ENCODE measurements at places on chromosomes 5 and 9. TPM values are rescaled to one million over a fixed set of nuclear protein-coding genes. Genes with fewer than 3 reads are reported as not detected.

- no peak for DNase-seq
Observed at GRCh38 chr5:166363087-166363760, 1928.2 kb upstream of the WWC1 start.

DNA sequence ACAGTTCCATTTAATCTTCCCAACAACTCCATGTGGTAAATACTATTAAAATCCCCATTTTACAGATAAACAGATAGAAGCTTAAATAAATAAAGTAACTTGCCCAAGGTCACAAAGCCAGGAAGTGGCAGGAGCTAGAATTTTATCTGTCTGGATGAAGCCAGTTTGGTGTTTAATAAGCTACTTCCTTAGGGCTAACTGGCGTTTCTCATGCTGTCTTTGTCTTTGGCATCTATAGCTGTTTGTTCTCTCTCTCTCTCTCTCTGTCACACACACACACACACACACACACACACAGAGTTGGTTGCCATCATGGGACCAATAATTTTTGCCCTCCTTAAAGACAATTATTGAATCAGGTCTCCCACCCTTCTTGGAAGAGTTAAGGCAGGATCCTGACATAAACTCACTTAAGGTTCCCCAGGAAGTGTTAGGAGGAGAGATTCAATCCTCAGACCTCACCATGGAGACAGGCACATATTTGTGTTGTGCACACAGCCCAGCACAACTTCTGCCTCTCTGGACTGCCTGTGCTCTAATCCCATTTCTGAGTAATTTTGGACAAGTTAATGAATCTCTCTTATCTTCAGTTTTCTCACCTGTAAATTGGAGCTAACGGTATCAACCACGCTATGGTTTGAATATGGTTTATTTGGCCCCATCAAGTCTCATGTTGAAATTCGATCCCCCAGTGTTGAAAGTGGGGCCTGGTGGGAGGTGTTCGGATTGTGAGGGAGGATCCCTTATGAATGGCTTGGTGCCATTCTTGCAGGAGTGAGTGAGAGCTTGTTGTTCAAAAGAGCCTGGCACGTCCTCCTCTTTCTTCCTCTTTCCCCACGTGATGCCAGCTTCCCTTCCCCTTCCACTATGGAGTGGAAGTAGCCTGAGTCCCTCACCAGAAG, 8.3 kb upstream of the ADRA1B start:
- no peak for DNase-seq

DNA sequence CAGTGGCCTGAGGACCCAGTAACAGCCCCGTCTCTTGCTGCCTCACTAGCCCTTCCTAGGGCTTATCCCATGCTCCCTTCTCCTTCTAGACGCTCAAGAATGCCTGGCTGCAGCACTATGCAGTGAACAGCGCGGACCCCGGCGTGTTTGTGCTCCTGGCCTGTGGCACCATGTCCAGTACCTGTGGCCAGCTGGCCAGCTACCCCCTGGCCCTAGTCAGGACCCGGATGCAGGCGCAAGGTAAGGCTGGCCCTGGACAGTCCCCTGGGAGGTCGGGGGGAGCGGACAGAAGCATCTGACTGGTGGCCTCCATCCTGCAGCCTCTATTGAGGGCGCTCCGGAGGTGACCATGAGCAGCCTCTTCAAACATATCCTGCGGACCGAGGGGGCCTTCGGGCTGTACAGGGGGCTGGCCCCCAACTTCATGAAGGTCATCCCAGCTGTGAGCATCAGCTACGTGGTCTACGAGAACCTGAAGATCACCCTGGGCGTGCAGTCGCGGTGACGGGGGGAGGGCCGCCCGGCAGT, 20.5 kb downstream of the PTGES2 start:
- no peak for DNase-seq

- DNase-seq = no peak
Observed at GRCh38 chr5:99030906-99031440, 102.2 kb upstream of the CHD1 start.

DNA sequence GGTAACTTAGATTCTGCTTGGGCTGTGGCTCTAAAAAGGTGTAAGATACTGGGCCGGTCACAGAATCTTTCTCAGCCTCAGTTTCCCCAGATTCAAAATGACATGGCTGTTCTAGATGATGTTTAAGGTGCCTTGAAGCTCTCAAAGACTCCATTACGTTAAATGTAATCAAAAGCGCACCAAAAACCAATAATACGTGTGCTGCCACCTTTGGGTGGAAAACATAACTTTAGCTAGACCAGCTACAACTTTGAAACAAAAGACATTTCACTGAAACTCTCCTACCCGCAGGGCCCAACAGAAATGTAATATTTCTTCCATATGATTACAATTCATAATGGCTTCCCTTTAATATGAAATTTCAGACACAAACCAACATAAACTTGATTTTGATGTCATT, 35.0 kb upstream of the PCSK5 start:
- no peak for DNase-seq

DNA sequence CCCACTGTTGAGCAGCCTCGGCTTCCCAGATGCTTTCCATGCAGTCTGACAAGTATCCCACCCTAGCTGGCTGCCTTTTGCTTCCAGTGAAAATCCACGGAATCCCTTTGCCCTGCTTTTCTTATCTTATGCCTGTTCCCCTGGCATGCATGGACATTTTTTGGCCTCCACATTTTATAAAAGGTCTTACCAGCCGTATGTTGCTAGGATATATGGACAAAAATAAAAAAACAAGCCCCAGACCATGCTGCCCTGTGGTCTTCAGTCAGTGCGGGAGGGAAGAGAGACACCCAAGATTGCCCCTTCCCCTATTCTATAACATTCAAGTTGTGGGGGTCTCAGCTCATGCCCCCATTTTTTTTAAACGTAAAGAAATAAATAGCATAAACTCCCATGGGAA, 129.6 kb downstream of the COL23A1 start:
- DNase-seq = no peak

- DNase-seq = no peak
Observed at GRCh38 chr5:7772141-7772540, 78.8 kb downstream of the CFAP90 start.

UBE2R2 gene
- total RNA-seq = 34.3 TPM

DNA sequence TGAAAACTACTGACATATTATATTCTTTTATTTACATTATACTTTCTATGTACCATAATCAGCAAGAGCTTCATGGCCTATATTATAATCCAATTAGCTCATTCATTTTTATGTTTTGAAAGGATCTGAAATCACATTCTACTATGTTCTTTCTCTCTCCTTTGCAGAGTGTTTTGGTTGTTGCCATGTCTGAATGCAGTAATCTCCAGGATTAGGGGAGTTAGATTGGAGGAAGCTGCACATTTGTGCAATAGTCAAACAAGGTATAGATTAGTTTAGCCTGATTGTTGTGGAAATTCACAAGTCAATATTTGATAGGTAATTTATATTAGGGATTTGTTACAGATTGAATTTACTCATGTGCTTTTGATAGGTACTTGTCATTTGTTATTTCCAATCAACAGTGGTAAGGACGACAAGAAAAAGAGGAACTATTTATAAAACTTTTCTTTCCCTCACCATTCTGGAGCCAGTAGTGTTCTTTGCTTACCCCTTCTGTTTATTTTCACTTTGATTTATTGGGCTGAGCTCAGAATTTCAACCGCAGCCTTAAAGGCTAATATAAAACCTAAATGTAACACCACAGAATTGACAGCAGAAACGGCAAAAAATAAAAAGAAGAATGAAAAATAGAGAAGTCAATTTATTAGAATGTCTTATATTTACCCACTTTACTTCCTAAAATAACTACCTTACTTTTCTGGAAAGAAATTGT, 597.0 kb downstream of the CHSY3 start:
- DNase-seq = no peak

ZNF879 gene
- 6.1 TPM for total RNA-seq

ATP6V0E1 gene
- total RNA-seq = 183 TPM

GRCh38 chr5:176899296-176899891, at the start of gene HK3:
Gene HK3 (minus strand): TSS chr5:176899346. CDS start chr5:176896159, 3,187 bp downstream.
- no peak for DNase-seq

TMEM167A gene
- 77.4 TPM for total RNA-seq

DNA sequence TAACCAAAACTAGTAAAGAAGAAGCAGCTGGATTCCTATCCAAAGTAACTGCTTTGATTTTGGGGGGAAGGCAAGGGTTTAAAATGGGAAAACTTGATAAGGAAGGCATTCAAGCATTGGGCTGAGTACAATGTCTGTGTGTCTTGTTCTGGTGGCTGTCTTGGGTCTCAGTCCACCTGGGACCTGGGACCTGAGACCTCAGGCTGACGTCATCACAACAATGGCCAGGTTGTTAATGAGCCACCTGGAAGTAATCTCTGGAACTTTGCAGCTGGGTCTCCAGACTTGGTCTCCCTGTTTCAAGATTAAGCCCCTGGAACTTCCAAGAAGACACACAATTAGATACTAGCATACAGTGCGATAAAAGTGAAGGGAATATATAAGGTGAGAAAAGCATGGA, 157.5 kb downstream of the PIK3R1 start:
- no peak for DNase-seq

- no peak for DNase-seq
Observed at GRCh38 chr5:80865551-80865950, 94.6 kb upstream of the RASGRF2 start.

LHFPL2 gene
- 43.1 TPM for total RNA-seq

PCDHA11 gene
- 0.27 TPM for total RNA-seq

DNA sequence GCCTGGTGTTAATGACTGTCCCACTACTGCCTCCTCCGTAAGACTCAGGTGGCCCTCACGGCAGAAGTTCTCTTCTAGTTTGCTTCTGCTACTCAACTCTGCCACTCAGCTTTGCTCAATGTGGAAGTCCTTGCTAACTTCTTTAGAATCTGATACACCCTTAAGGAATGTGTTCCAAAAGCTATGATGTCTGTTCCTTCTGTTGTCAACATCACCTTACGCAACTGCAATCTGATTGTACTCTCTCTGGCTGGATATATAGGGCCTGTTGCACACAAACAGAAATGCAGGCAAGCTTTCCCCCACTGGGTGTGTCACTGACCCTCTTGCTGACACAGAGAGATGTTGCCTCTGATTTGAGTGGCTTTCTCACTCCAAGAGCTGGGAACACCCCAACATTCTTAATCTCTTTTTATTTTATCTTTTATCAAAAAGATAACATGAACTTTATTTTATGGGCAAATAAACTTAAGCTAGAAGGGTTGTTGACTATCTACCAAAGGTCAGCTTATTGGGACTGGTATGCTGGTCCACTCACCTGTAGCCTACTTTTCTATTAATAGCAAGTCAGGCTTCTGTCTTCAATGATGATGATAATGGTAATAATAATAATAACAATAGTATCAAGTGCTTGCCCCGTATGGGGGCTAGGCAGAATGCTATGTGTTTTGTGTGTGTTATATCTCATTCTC, 25.2 kb downstream of the TMEM252 start:
- DNase-seq = no peak

KCNMB1 gene
- 63.3 TPM for total RNA-seq

GRCh38 chr9:128882677-128883603, 1.0 kb downstream of the LRRC8A start:
- DNase-seq = peak; percentile 64

DNA sequence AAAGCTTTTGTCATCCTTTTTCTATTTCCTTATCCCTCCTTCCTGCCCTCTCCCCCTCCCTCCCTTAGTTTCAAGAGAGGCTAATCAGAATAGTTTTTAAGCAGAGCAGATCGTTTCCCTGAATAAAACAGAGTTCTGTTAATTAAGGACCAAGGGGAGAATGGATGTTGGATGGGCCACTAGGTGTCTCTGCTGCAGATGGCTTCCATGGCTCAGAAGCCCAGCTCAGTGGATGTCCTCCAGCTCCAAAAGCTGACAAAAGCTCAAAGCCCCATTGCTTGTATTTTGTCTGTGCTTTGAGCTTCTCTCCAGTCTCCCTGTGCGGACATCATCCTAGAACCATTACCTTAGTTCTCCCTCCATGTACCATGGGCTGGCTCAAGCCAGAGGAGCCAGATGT, 21.0 kb upstream of the NPR3 start:
- no peak for DNase-seq

- DNase-seq = peak; percentile 72
Observed at GRCh38 chr9:115237385-115237998, 119.5 kb upstream of the TNC start.

- DNase-seq = no peak
Observed at GRCh38 chr9:34237836-34238235, 59.0 kb downstream of the UBAP1 start.

- DNase-seq = no peak
Observed at GRCh38 chr9:112754578-112754977, 4.0 kb downstream of the SNX30 start.

TXN gene
- total RNA-seq = 104 TPM

DNA sequence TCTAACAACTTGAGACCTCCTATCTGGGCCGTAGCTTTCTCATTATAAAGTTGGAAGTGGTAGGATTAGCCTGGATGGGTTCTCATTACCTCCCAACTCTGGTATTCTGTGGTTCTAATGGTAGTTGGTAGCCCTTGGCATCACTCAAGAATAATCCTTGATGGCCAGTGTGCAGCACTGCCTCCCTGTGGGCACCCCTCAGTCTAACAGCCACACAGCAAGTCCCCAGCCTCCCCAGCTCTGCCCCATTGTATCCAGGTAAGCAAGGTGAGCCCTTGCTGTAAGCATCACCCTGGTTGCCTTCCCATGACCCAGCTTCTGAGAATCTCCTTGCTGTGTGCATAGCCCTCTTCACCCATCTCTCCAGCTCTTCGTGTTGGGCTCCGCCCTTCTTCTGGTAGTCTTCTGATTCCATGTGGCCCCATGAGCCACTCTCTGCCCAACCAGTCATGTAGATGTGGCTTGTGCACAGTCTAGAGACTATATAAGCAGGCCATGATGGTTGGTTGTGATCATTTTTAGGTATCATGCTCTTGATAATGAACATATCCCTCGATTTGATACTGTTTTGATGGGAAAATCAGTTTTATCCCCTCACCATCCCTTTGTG, 57.6 kb upstream of the GRHPR start:
- DNase-seq = no peak

DNA sequence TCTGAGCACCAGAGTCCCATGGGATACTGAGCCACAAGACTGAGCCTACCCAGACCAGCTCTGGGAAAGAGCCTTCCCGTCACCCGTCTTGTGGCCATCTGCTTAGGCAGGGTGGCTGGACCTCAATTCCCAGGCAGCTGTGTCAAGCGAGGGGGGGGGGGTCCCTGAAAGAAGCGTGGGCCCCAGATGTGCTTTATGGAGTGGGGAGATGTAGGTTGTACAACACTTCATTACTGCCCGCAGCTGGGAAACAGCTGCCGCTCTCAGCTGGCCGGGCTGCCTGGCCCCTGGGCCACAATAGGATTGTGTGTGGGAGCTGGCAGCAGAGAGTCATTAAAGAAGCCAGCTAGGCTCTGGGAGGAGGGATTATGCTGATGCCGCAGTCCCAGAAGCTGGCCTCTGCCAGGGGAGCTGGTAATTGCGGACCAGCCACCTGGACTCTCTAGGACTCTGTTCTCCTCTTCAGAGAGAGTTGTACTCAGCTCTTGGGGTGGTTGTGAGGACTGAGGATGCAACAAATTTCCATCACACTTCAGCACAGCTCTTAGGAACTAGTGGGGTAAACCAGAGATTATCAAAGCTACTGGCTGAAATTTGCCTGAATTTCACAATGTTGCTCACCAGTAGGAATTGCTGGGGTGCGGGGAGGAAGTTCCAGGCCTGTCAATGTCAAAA, 145.4 kb downstream of the GADD45G start:
- no peak for DNase-seq

- DNase-seq = no peak
Observed at GRCh38 chr5:170475294-170476000, 28.4 kb upstream of the KCNIP1 start.
